ENCODE measurements at places on chromosomes 7 and 10.

DNA sequence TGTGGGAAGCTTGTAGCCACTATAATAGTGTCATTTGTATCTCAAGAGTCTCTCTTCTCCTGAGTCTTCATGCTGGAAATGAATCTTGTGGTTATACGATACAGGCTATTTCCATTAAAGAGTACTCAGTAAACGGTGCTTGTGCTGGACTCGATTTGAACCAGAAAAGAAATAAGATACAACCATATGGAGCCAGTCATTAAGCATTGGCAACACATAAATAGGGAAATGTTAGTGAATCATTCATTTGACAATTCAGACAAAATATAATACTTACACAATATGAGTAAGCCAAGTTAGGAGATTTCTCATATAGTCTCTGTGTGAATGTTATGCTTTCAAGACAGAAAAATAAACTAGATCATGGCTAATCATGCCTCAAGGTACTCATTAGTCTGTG is 356.8 kb downstream of the PLXDC2 start:
- DNase-seq = no peak

- no peak for DNase-seq
Observed at GRCh38 chr7:45892407-45893035, 4.2 kb downstream of the IGFBP1 start.

DNA sequence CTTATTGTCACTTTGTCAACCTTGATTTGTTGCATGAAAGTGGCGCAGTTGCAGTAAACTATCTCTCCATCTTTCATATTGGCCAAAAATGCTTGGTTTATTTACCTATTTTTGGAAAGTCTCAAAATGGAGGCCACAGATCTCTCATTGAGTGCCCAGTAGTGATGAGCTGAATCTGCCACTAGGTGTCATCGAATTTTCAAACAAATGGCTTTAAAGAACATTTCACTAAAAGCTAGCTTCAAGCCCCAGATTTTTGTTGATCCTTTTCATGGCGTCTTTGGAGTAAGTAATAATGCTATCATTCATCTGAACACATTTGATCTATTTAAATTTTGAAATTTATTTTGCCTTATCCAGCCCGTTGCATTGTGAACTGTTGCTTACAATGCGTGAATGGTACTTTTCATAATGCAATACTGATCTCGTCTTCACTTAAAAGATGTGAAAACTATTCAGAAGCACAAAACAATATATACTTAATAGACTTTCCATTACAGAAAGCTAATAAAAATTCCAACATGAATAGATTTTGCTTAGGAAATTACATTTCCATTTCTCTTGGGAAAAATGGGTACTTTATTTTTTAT is 236.2 kb downstream of the DNAJB9 start:
- DNase-seq = no peak

DNA sequence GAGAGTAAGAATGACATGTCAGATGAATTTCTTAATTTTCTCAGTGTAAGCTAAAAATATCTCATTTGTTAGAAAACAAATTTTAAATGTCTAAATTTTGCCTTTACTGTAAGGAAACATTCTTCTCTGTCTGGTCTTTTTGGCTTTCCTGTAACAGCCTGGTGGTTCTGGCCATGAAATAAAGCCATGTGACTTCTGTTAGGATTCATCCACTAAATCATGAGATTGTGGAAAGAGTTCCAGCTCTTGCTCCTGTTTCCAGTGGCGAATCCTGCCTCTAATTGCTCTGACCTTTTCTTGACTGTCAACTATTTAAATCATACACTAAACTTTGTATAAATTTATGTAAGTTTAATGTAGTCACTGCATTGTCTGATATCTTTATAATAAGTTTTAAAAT is 398.5 kb upstream of the AKR1E2 start:
- DNase-seq = no peak

- no peak for DNase-seq
Observed at GRCh38 chr7:98399462-98399861, 1.4 kb downstream of the BAIAP2L1 start.

GRCh38 chr7:40800771-40801170 is 666.0 kb downstream of the SUGCT start:
- no peak for DNase-seq

GRCh38 chr7:27154369-27154768 is 2.0 kb upstream of the HOXA3 start:
- no peak for DNase-seq

DNA sequence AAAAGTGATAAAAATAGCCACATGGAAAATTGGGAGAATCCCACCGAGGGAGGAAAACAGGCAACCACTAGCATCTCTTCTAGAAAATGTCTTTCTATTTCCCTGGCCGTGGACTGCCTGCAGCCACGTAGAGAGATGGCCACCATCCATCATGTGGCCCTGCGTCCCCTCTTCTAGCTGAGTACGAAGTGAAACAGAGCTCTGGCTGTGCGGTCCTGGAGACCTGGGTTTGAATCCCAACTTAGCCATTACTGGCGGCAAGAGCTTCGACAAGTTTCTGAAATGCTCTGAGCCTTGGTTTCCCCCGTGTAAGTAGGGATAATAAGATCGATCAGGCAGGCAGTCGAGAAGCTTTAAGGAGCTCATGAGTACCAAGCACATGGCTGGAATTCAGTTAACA is 32.9 kb downstream of the ZCCHC24 start:
- no peak for DNase-seq

- DNase-seq = no peak
Observed at GRCh38 chr10:43170491-43170890, 32.2 kb downstream of the CSGALNACT2 start.

DNA sequence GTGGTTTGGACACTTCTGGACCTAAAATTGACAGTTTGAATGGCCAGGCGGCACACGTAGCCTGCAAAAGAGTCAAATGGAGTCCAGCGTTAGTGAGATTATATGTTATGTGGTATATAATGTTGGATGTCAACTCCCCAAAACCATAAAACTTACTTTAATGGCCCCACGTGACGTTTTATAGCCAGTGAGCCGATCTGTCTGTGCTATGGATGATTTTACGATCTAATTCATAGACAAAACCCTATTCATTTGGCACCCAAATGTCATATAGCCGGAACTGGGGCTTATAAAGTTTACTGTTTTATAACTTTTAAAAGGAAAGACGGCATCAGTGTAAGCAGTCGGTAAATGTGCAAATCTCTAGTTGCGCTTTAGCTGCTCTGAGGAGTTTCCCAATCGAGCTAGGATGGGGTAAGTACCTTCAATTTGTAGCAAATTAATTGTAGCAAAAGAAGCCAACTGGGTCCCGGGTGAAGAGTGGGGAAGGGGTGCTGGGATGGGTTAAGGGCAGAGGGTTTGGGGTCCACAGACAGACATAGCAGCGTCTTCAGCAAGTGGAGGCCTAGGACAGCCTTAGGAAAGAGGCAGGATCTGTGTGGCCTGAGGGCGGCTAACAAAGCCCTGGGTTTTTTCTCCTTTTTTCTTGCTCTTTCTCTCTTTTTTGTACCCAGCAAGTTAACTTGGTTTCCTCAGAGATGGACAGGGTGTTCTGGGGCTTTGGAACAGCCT is 3.2 kb downstream of the HOXA5 start:
- DNase-seq = no peak
